Cardiac muscle cell (in vitro differentiated cells and primary cell): ENCODE measurements at places on chromosomes 16 and 17. TPM values are rescaled to one million over a fixed set of nuclear protein-coding genes. Genes with fewer than 3 reads are reported as not detected.

Gene ADORA2B
- total RNA-seq, result 10.5 and 12.2 TPM in 2 replicates

Gene TBX2
- 228 and 273 TPM in 2 replicates for total RNA-seq

Gene ZG16
- not detected in 2 replicates for total RNA-seq

Gene MT4
- total RNA-seq, result not detected in 2 replicates

Gene PTX4
- 0.30 and 0.49 TPM in 2 replicates for total RNA-seq

Gene MT1A
- not detected in 2 replicates for total RNA-seq

Gene TCAP
- total RNA-seq, result 61.5 and 79.1 TPM in 2 replicates

Gene KIF18B
- total RNA-seq, result 4.2 and 21.1 TPM in 2 replicates

Gene BIRC5
- 15.0 and 65.2 TPM in 2 replicates for total RNA-seq

Gene HYDIN
- total RNA-seq, result 0.95 and 2.0 TPM in 2 replicates

Gene NDE1
- 10.7 and 41.0 TPM in 2 replicates for total RNA-seq

Gene EMP2
- total RNA-seq, result 40.9 and 47.5 TPM in 2 replicates

Gene SOX9
- 3.2 and 4.3 TPM in 2 replicates for total RNA-seq

Gene CD68
- total RNA-seq, result 0.35 and 0.39 TPM in 2 replicates

Gene NPW
- total RNA-seq, result 3.3 and 16.2 TPM in 2 replicates

Gene TBC1D3B
- total RNA-seq, result 2.3 and 5.5 TPM in 2 replicates

Gene PTGES3L
- 42.8 and 50.8 TPM in 2 replicates for total RNA-seq

- DNase-seq, result peak; percentile 66
Measured at GRCh38 chr17:19533718-19534561, at the start of gene SLC47A1. SLC47A1 (plus strand) TSS chr17:19533854; CDS start chr17:19533940, 86 bp downstream.

DNA sequence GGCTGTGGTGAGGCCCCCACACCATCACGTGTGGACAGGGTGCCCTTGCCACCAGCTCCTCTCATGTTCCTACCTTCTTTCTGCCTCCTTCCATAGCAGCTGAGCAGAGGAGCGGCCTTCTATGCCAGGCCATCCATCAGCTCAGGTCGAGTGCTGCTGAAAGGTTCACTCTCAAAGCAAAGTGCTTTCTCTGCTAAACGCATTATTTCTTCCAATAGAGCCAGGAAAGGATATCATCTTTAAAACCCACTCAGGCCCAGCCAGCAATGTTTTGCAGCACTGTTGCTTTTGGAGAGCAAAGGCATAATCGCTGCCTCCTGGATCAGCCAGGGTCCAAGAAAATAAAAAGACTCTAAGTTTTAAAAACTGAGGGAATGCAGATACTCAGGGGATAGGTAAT is 54.9 kb upstream of the GPRC5B start:
- DNase-seq, result no peak

GRCh38 chr17:78933959-78934568 is 8.9 kb upstream of the TIMP2 start:
- peak; percentile 99 for DNase-seq

DNA sequence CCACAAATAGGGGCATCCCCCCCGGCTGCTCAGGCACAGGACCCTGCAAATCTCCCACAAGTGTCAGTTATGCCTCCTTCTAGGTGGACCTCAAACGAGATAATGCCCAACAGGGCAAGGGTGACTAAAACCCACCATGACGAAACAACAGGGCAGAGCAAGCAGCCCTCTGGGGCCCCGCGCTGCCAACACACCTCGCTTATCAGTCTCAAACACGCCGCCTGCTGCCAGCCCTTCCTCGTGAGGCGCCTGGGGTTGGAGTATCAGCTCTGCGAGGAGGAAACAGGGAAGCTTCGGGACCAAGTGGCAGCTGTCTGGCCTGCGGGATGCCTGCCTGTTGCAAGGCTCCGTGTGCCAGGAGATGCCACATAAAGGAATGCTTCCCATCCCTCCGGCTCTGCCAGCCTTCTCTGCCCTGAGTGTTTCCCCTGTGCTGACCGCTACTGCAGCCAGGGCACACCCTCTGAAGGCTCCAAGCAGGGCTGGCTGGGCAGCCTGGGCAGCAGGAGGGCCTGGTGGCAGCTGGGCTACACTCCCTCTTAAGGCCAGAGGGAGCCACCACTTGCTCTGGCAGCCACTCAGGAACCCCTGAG is 2.5 kb downstream of the SMIM5 start:
- DNase-seq, result no peak

DNA sequence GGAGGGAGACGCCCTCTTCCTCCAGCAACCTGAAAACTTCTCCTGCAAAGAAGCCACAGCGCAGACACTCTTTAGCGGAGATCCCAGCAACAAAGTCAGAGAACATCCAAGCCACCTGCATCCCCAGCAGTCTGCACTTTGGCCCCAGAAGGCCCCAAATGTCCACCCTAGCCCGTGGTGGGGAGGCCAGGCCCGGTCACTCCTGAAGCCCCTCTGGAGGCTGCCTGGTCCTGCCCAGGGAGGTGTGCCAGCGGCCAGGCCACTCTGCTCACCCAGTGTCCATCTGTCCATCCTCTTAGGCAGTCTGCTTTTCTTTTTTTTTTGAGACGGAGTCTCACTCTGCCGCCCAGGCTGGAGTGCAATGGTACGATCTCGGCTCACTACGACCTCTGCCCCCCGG is 5.4 kb downstream of the HAGHL start:
- DNase-seq, result no peak

- DNase-seq, result no peak
Measured at GRCh38 chr17:1744551-1745512, 2.2 kb downstream of the SERPINF2 start.

DNA sequence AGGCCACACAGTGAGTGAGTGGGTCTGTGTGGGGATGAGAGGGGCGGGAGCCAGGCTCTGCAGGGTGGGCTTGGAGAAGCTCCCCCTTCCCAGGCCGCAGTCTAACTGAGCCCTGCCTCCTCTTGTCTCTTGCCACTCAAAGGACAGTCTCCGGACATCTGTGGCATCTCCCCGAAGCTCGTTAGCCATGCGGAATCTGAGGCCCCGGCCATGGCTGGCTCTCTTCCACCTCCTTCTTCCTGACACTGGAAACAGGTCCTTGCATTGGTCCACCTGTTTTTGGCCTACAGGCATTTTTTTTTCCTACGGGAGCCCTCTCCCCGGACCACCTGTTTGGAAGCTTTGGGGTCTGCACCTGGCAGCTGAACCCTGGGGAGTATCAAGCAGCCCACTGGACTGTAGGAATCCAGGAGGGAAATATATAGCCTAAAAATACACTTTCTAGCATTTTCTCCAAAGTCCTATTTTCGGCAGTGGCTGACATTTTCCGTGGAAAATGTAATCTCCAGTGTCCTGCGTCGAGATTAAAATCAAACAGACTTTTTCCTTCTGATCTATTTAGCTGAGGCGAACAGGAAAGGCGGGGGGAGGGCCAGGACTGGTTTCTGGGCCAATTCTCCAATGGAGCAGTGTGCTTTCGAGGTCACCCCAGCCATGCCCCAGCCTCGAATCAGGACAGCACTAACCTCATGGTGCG is 9.1 kb downstream of the ATP2A3 start:
- DNase-seq, result no peak

DNA sequence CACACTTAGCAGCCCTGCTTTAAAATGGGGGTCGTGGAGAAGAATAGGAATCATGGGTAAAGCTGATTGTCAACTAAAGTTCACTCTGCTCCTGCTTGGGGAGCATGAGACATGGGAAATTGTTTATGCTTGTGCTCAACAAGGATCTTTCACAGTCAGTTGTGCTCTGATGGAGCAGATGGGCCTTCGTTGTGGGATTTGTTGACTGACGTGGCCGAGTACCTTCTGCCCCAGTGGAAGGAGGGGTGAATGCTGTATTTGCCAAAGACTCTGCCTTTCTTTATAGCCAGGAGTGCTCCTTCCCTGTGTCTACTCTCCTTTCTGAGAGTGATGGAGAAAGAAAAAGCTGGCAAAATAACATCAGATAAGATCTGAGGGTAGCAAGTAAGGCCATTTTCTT is 11.4 kb downstream of the ARSG start:
- no peak for DNase-seq

- DNase-seq, result no peak
Measured at GRCh38 chr17:37135576-37135975, 186.8 kb downstream of the AATF start.

DNA sequence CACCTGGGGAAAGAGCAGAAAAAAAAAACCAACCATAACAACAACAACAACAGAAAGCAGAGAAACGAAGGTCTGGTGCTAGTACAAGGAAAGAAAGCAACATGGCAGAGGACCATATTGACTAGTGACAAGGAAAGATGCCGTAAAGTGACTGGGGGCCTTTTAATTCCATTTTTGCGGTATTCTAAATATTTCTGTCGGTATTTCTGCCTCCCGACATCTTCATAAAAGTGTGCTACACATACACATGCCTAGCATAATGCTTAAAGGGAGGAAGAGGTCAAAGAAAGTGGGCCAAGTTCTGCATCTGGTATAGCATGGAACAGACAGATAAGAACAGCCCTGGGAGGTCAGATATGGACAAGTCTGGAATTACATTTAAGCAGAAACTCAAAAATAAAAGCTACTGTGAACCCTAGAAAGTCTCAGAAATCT is 19.5 kb upstream of the RNF43 start:
- no peak for DNase-seq

DNA sequence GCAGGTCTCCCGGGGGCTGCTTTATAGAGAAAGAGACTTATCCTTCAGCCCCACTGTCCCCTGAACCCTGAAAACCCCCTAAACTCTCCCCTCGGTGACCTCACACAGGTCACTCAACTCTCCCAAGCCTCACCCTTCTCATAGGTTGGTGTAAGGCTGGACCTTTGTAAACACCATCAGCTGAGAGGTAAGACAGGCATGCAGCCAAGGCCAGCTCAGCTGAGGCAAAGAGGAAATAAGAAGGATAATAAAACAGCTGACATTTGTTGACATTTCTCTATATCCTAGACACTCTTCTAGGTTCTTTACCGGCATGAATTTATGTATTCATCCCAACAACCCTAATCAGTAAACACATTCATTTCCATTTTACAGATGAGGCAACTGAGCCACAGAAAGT is 134.3 kb downstream of the CCT6B start:
- no peak for DNase-seq

DNA sequence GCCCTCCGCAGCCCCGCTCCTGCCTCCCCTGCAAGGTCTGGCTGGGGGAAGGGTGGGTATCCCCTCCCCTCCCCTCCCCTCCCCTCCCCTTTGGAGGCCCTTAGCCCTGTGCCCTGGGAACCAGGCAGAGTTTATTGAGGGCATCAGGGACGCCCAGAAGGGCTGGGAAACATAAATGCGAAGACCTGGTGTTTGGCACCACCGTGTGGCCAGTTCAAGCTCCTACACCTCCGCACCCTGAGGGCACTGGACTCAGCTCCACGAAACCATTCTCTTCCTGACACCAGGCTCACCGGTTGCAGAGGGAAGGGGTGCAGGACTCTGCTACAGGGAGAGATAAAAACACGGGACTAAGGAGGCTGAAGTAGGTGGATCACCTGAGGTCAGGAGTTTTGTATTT is 1.0 kb upstream of the AIPL1 start:
- peak; percentile 81 for DNase-seq

GRCh38 chr17:45190503-45191255 is 29.0 kb downstream of the HEXIM2 start:
- DNase-seq, result no peak

GRCh38 chr16:53690771-53691170 is 12.9 kb downstream of the RPGRIP1L start:
- no peak for DNase-seq

DNA sequence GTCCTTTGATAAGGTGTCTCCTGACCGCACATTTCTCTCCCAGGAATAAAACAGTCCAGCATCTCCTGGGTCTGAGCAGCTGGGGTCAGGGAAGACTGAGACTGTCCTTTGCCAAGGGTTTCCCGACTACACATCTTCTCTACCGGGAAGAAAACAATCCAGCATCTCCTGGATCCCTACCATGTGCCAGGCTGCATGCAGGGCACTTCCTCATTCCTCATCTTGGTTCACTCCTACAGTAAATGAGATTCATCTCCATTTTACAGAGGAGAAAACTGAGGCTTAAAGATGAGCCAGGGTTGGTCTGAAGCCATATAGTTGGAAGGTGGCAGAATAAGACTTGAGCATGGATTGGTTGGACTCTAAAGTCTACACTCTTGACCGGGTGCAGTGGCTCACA is 36.7 kb downstream of the NOG start:
- no peak for DNase-seq

DNA sequence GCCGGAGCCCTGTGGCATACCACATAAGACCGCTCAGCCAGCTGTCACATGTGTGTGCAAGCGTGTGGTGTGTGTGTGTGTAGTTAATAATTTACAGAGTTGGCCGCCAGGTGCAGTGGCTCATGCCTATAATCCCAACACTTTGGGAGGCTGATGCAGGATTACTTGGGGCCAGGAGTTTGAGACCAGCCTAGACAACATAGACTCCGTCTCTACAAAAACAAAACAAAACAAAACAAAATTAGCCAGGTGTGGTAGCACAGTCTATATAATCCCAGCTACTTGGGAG is 20.4 kb downstream of the SOCS1 start:
- no peak for DNase-seq

GRCh38 chr17:62109378-62109902 is 44.4 kb upstream of the MED13 start:
- DNase-seq, result peak; percentile 68

DNA sequence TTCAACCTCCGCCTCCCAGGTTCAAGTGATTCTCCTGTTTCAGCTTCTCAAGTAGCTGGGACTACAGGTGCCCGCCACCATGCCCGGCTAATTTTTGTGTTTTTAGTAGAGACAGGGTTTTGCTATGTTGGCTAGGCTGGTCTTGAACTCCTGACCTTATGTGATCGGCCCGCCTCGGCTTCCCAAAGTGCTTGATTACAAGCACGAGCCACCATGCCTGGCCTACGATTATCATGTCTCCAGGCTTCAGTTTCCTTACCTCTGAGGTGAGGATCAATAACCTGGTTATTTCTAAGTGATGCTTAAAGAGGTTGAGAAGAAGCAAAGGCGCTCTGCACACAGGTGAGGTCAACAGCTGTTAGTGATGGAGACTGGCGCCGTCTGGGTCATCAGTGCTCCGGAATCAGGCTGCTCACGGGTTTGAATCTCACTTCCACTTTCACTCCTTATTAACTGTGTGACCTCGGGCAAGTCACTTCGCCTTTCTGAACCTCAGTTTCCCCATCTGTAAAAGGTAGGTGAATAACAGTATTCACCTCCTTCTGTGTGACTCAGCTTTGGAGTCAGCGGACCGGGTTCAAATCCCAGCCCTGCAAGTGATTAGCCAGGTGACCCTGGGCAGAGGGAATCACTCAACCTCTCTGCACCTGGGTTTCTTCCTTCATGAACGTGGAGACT is 745 bp upstream of the ABCC1 start:
- no peak for DNase-seq

DNA sequence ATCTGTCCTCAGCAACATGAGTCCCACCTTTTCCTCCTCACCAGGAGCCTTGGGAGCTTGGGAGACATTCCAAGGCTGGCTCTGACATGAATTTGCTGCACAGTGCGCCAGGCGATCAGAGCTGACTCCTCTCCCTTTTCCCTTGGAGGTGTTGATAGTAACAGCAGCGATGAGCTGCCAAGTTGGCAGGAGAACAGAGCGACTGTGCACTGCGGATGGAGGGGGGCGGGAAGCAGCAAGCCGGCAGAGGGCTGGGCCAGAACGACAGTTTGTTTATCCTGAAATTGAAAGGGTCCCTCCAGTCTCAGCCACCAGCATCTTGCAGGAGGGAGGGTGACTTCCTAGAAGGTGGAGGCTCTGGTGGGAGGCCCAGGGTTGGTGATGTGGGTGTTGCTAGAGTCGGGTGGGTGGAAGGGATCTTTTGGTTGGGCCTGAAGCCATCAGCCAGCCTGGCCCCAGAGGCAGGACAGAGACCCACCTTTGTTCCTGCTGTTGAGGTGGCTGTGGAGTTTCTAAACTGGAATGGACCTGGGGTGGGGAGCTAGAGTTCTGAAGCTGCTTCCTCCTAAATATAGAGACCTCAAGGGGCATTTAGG is 22.5 kb upstream of the DYNLL2 start:
- no peak for DNase-seq

GRCh38 chr16:21526923-21527807 is 72.2 kb upstream of the METTL9 start:
- DNase-seq, result no peak

- DNase-seq, result no peak
Measured at GRCh38 chr16:88316151-88316550, 66.6 kb upstream of the ZNF469 start.
